Astrocyte of the spinal cord (primary cell): ENCODE measurements at places on chromosomes 7 and 10.

DNA sequence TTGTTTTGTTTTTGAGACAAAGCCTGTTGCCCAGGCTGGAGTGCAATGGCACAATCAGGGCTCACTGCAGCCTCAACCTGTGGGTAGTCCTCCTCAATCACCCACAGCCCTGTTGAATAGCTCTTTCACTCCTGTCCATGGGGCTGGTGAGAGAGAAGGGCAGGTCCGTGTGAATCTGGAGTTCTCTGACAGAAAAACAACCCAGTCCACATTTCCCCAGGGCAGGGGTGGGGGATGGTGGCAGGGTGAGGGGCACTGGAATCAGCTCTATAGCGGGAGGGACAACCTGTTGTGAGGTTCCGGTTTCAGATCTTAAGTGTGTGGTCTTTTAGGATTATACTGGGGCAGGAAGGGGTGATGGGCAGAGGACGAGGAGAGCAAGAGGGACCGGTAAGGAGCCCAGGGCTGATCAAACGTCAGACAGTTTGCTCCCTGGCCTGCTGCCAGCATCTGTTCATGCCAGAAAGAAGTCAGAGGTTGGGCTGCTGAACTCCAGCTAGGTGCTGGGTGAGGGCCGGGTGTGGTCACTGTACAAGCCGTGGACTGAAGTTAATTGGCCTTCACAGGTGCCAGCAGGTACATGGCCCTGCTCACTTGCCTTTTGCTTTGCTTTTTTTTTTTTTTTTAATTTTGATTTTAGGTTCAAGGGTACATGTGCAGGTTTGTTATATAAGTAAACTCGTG lies 33.2 kb upstream of the MKRN1 start:
- no peak for DNase-seq

GRCh38 chr7:128067983-128068382 lies 36.7 kb upstream of the LRRC4 start:
- DNase-seq, result no peak

- peak; percentile 47 for DNase-seq
Measured at GRCh38 chr7:17939211-17939605, 1.1 kb downstream of the SNX13 start.

GRCh38 chr10:1130226-1130625 lies 74.0 kb downstream of the WDR37 start:
- no peak for DNase-seq

DNA sequence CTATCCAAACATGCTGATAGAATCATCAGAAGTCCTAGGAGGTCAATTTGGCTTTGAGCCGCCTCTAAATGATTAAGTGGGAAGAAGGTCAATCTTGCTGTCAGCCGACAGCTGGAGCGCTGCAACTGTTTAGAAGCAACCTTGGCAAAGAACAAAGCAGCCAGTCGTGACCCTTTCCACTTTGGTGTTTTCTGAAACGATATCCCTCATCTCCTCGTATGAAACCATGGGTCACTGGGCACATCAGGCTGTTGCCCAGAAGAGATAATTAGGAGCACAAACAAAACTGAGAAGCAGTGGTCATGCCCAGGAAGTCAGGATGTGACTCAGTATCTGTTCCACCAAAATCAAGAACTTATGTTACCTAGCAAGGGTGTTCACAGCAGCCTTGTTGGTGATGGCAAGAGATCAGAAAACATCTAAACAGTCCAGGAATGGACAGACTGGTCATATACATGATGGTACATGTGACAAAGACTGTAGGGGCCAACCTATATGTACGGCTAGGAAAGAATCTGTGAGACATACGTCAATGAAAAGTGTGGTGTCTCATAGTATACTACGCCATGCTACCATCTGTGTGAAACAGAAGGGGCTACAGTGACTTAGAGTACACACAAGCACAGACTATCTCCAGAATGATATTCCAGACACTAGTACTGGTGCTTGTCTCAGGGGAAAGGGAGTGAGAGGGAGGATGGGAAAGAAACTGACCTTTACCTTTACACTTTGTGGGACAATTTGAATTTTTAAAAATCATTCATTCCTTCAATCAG lies 22.4 kb downstream of the STN1 start:
- DNase-seq, result peak; percentile 80

- DNase-seq, result no peak
Measured at GRCh38 chr7:113408999-113409398, 290.6 kb upstream of the SMIM30 start.

DNA sequence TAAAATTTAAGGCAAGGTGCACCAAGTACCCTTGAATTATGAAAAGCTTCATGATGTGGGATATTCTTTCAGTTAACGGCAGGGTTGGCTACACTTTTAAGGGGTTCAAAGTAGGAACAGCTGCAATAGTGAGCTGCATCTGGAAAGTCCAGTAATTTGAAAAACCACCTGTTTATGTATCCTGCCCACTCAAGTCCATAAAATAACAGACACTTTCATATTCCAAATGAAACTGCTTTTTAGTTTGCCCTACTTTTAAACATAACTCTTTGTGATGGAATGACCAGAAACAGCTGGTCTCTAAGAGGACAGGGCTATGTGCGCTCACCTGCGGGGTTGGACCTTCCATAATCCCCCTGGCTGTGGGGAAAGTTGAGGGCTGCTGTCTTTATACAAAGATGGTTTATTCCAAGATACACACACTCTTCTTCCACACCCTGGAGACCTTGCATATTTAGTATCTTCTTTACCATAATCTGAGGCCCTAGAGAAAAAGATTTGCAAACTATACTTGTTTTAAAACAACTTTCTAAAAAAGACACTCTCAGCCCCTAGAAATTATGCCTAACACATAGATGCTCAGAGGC lies 7.4 kb downstream of the CAV1 start:
- DNase-seq, result no peak

GRCh38 chr10:13527864-13528122 lies 1.0 kb downstream of the BEND7 start:
- peak; percentile 5 for DNase-seq

- DNase-seq, result no peak
Measured at GRCh38 chr7:2331707-2332106, 17.5 kb upstream of the SNX8 start.

DNA sequence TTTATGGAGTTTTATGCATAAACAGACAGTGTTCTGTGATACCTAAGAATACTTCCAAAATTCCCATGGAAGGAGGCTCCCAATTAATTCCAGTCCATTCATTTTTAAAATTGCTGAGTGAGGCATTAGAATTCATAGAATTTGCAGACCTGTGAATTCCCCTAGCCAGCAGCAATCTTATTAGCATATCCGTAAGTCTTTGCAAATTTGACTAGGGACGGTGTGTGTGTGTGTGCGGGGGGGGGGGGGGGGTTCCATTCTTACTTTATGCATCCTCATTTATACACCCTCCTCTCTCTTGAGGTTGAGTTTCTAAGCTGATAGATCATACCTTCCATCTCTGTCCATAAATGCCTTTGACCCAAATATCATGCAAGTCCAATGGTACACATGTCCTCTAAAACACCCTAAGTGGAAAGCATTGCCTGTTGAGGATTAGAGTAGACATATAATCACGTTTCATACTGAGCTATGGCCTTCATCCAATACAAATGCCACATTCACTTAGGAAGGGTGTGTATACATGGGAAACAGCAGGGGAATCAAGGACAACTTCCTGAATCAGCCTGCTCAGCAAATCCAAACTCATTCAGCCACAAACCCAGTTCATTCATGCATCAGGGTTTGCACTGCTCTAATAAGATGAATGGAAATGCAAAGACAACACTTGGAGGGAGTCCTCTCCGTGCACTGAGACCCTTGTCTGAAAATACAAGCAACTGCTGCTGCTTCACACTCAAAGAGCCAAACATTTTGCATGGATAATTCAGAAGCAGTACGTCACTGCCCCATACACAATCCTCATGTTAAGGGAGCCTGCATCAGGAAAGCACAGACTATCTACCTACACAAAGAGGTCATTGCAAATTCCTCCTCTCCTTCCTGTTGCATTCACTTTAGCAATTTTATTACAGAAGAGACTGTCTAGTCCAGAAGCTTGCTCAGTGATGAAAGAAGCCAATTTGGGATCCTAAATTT lies 350.8 kb downstream of the KCNMA1 start:
- DNase-seq, result no peak

GRCh38 chr7:33422141-33422540 lies 292.8 kb downstream of the BBS9 start:
- DNase-seq, result no peak

- DNase-seq, result peak; percentile 20
Measured at GRCh38 chr7:132321387-132321786, 254.9 kb downstream of the PLXNA4 start.

DNA sequence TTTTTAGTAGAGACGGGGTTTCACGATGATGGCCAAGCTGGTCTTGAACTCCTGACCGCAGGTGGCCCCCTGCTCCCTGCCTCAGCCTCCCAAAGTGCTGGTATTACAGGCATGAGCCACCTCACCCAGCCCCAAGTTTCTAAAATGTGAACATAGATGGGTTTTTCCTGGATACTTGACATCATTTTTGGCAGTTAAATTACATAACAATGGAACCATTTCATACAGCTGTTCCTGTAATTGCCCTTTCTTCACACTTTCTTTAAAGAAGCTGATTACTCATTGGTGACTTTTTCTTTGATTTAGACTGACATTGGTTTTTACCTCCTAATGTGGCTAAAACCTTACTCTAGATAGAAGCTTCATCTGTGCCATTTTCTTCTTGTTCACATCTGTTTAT lies 5.9 kb downstream of the ZKSCAN1 start:
- DNase-seq, result no peak

DNA sequence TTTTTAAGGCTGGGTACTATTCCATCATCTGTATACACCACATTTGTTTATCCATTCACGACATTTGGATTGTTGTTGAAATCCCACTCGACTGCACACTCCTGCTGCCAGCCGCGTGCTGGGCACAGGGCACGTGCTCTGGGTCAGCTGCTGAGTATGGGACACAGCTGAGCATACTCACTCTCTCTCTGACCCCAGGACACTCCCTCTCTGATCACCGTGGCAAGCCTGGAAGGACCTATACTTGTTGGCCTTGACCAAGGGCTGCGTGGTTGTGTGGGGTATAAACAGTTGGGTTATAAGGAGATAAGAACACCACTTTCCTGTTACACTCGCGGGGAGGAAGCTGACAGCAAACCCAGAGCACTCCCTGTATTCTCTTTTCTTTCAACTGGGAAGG lies 153.0 kb upstream of the RHEB start:
- DNase-seq, result no peak

- DNase-seq, result no peak
Measured at GRCh38 chr7:116064179-116064578, 33.6 kb upstream of the TFEC start.

GRCh38 chr7:137904833-137905232 lies 58.1 kb upstream of the DGKI start:
- DNase-seq, result no peak

DNA sequence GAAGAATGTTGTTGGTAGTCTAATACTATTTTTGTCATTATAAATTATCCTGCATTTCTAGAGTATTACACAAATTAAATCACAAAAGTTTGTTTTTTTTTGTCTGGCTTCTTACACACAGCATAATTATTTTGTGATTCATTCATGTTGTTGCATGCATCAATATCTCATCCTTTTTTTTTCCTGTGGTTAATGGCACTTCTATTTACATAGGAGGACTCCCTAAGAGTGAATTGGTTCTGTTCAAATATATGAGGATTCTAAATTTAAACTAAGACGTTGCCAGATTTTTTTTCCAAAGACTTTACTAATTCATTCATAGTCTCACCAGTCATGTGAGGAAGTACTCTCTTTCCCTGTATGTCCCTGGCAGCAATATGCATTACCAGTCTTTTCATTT lies 303.3 kb downstream of the GPR37 start:
- DNase-seq, result peak; percentile 62

DNA sequence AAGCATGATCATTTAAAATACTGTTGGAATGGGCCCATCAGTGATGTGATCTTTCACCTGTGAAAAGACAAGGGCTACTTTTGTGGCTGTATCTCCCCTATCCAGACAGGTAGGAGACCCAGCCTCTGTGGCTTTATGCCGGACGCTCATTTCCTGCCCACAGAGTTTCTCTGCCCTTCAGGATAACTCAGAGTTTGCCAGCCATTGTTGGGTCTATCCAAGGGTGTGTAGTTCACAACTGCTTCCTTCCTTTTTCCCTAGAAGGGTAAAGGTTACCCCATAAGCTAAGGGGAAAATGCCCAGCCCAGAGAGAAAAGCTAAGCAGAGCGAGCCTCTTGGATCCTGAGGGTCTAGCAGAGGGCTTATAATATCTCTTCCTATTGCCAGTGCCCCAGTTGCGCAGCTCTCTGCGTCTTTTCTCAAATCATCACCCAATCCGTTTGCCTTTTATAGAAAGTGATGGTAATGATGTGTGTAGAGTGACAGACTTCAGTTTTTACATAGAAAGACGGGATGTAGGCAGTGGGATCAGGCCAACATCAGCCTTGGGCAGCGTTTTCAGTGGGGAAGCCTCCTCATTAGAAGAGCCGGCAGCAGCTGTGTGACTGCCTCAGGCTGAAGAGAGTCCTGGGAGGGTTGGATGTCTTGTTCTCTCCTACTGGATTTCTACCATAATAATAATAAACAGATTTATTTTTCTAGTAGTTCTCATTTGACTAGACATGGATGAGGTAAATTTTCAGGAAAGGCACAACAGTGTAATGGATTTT lies 80.5 kb downstream of the MET start:
- no peak for DNase-seq

- no peak for DNase-seq
Measured at GRCh38 chr10:114631090-114631665, 26.9 kb downstream of the ABLIM1 start.

- no peak for DNase-seq
Measured at GRCh38 chr7:143252006-143252405, 11.2 kb upstream of the GSTK1 start.

DNA sequence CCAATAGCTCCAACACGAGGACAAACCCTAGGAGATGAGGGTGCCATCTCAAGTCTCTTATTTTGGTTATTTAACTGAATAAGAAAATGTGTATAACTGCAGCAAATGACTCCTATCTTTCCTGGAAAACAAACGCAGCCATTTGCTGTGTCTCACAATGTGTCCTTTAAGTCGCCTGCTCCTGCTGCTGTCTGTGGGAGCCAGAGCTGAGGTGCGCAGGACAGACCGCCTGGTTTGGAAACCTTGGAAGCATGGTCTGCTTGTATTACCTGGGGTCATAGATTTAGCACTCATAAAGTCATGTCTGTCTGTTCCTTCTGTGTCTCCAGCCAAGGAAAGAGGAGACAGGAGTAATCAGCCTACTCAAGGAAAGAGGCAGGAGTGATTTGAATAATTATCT lies 760.2 kb downstream of the GRID1 start:
- no peak for DNase-seq

- DNase-seq, result peak; percentile 50
Measured at GRCh38 chr10:119693262-119693957, 32.4 kb upstream of the INPP5F start.

DNA sequence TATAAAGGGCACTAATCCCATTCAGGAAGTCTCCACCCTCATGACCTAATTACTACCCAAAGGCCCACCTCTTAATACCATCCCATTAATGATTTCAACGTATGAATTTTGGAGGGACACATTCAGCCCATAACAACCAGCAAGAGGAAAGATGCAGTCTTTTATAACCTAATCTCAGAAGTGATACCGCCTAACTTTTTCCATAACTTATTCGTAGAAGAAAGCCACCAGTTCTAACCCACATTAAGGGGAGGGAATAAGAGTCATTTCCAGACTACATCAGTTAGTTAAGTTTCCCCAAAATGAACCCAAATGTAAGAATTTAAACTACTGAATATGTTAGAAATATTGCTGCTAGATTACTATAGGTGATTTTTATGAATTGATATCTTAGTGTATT lies 32.1 kb upstream of the LHFPL3 start:
- no peak for DNase-seq

- no peak for DNase-seq
Measured at GRCh38 chr10:9709849-9710248, 1307.8 kb upstream of the CELF2 start.
